ENCODE measurements at places on chromosomes 13 and 19.

DNA sequence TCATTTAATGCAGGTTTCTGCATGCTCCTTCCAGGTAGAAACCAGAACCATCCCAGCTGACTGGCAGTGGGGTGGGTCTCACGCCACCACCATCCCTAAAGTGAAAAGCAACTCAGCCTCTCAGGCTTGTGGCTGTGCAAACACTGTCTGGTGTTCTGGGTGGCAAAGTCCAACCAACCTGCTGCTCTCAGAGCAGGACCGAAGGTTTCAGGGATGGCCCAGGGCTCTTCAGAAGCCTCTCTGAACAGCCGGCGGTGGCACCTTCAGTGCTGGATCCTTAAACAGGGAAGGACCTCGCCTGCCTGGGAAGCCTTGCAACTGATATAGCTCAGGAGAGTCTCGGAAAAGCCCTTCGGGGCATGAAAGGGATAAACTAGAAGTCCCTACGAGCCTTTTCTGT lies 100.8 kb downstream of the COL4A1 start:
- no peak for DNase-seq

- no peak for DNase-seq
Observed at GRCh38 chr13:80755910-80756309, 415.0 kb upstream of the SPRY2 start.

DNA sequence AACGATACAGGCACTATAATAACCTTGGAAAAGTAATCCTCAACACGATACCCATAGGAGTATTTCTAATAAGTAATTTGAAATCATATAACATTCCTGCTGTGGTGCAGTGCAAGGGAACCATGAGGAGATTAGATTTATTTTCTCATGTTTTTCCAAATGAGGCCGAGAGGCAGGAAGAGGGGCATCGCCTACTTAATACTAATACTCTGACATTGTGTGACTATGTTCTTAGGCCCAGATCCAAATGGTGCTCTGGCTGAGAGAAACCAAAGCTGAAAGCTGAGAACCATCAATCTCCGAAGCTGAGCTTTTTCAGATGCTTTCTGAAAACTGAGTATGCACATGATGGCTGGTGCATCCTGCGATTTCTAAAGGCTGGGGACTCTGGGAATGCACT lies 248.0 kb upstream of the MAB21L1 start:
- DNase-seq = no peak

GRCh38 chr13:42041684-42042035 lies 6.8 kb upstream of the DGKH start:
- DNase-seq = no peak

GRCh38 chr13:101383595-101383994 lies 32.7 kb downstream of the NALCN start:
- DNase-seq = no peak

DNA sequence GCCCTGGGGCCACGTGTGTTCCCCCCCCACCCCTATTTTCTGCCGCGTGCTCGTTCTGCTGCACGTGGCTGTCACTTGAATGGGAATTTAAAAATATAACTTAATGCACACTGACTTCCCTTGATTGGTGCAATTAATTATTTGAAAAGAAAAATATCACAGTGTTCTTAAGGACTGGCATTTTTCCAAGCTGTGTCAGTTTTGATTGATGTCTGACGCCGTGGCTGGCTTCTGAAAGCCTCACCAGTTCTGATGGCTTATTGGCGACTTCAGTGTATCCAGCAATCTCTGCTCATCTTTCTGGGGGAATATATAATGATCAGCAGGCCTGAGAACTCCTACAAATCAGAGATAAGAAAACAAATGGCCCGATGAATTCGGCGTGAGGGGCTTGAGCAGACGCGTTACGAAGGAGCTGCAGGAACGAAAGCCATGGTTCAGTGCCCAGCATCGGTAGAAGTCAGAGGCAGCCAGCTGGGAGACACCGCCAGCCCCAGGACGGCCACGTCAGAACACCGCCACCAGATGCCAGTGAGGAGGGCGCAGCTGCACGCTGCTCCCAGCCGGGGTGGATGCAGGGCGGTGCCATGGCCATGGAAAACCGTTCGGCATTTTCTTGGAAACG lies 111.2 kb downstream of the KDM4B start:
- DNase-seq = no peak

- DNase-seq = no peak
Observed at GRCh38 chr13:35489050-35489449, 12.6 kb upstream of the MAB21L1 start.

Measured in AG04449 (cell line).